Inflammatory macrophage treated with lipopolysaccharide for 4 hours (primary cell): ENCODE measurements at places on chromosomes 5 and 9.
A peak's percentile ranks its signal among the peaks of the same experiment; 100 is the strongest.

DNA sequence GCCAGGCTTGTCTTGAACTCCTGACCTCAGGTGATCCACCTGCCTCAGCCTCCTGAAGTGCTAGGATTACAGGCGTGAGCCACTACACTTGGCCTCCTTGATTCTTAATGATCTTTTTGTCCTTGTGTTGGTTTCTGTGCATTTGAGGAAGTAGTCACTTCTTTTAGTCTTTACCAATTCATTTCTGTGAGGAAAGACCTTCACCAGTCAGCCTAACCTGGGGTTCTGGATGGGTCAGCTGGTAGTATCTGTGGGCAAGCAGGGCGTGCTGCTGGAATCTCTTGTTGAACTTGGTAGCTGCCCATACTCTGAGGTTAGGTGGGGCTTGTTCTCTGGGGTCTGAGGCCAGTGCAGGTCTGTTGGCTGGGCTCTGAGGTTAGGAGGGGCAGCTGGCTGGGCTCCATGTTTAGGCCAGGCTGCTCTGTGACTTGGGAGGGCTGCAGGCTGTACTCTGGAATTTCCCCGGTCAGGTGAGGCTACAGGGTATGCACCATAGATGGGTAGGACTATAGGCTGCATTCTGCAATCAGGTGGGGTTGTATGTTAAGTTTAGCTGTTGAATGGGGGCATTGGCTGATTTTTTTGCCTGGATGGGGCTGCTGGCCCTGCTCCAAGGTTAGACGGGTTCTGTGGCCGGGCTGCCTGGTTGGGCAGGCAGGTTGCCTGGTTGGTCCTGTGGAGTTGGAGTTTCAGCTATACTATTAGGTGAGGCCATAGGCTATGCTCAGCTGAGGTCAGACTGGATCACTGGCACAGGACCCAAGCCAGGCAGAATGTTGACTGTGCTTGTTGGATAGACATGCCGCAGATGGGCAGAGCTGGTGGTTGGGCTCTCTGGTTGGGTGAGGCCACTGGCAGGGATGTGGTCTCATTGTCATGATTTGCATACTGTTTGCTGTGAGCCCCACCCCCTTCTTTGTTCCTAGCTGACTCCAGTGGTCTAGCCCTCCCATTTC, 19.2 kb downstream of the UBAP1 start:
- DNase-seq: peak; percentile 26

DNA sequence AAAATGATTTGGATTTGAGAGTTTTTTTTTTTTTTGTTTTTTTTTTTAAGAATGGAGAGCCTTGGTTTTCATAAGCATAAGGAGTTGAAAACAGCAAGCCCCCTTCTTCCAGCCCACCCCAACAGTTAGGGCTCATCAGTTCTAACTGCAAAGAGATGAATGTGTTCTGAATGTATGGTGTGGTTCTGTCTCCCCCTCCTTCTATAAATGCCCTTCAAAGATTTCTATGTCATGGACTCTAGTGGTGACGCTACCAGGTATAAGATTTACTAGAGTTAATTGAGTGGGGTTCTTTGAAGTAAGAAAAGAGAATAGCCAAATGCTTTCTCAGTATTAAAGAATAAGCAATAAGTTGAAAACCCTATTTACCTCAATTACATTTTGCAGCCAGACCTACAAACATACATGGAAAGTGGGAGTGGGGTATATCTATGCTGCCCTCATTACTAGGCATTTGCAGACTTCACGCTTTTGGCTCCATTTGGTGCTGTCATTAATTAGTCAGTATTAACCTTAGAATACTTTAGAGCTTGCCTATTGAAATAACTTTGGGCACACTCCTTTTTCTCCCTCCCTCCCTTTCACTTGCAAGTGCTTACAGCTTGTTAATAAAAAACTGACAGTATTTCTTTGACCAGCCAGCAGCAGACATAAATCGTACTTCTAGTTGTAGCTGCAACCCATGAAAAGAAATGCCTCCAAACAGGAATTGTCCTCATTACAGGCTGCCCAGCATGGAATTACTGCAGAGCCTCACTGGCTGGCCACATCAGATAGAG, 667.2 kb upstream of the ZNF608 start:
- no peak for DNase-seq

DNA sequence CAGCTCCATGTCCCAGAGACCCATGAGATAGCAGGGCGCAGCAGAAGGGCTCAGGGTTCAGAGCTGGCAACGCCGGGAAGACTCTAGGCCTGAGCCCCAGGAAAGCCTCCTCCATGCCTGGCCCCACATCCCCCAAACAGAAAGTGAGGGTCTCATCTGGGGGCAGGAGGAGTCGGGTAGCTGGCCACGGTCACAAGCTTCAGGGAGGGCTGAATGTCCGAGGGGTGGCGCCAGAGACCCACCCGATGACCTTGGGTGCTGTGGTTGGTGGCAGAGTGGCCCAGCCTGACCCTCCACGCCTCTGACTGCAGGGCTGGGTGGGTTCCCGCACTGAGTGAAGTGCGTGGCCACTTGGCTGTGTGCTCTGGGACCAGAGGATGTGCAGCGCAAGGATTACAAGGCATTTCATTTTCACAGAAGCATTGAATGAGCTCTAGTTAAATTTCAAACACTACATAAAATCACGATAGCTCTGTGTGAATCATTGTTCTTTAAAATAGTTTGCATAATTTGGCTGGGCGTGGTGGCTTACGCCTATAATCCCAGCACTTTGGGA, 3.0 kb downstream of the C8G start:
- peak; percentile 44 for DNase-seq

DNA sequence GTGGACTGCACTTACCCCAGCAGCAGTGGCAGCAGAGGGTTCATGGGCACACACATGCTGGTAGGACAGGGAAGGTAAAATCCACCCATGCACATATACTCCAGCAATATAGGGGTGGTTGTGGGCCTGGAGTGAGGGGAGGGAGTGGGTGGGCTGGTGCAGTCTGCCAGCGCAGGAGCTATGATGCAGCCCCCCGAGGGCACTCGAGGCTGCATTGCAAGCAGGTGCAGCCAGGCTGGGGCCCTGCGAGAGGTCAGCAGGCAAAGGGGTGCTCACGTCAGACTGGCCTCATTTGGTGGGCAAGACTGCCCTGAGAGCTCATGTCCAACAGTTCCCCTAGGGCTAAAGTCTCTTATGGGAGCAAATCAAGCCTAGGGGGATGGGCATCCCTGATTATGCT, 32.4 kb upstream of the PCDHA1 start:
- no peak for DNase-seq

- peak; percentile 24 for DNase-seq
These were observed 46.5 kb upstream of the VDAC1 start for GRCh38 chr5:134051305-134051704.

- no peak for DNase-seq
These were observed 58.6 kb downstream of the GPBP1 start for GRCh38 chr5:57232293-57233033.

GRCh38 chr9:33116860-33117259, 40.4 kb upstream of the SMU1 start:
- DNase-seq: peak; percentile 30

DNA sequence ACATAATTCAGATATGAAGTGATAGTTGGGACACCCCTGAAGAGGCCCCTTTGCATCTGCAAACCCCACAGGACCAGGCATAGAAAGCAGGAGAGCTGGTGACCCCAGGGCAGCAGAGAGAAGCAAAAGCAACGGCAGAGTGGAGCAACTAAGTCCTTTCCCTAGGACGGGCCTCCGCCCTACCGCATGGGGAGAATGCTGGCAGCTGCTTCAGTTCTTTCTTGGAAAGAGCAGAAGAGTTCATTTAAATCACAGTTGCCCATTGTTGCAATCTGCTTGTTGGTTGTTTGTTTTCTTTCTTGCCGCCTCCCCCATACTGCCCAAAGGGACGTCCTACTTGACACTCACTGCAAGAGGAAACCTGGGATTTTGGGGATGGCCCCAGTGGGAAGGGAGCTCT, 126.2 kb downstream of the ADAMTS16 start:
- DNase-seq: no peak

DNA sequence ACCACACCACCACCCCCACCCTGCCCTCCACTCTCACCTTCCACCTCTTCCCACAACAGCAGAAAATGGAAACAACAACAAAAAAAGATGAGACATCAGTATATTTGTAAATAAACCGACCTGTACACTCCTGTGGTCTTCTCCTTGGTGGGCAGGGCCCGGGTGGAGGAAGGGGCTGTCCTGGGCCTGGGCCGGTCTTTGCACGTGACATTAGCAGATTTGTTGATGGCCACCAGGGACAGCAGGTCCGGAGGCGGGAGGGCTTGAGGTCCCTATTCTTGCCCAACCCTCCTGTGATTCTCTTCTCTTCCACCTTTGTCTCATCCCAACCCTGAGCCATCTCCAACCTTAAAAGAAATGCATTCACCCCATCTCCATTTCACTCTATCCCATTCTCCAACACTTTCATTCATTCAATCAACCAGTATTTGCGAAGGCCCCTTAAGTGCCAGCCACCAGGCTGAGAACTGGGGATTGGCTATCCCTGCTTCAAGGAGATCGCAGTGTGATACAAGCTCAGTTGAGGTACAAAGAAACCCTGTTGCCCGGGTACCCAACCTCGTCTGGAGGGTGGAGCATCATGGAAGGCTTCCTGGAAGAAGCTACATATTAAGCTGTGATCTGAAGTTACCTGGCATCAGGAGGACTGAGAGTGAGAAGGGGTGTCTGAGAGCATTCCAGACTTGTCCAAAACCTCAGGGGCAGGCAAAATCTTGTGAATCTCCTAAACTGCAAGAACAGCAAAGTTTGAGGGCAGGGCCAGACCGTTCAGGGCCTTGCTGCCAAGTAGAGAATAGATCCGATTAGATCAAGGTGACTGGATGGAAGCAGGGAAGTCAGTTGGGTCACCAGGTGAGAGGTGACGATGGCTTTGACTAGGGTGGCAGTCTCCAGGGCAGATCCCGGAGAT, 87.4 kb downstream of the LMX1B start:
- DNase-seq: no peak

- no peak for DNase-seq
These were observed 87.4 kb downstream of the NRG2 start for GRCh38 chr5:139955616-139956273.

- no peak for DNase-seq
These were observed 49.2 kb upstream of the SPDL1 start for GRCh38 chr5:169534311-169534880.

GRCh38 chr9:124370896-124371582, 44.2 kb downstream of the PSMB7 start:
- peak; percentile 48 for DNase-seq

DNA sequence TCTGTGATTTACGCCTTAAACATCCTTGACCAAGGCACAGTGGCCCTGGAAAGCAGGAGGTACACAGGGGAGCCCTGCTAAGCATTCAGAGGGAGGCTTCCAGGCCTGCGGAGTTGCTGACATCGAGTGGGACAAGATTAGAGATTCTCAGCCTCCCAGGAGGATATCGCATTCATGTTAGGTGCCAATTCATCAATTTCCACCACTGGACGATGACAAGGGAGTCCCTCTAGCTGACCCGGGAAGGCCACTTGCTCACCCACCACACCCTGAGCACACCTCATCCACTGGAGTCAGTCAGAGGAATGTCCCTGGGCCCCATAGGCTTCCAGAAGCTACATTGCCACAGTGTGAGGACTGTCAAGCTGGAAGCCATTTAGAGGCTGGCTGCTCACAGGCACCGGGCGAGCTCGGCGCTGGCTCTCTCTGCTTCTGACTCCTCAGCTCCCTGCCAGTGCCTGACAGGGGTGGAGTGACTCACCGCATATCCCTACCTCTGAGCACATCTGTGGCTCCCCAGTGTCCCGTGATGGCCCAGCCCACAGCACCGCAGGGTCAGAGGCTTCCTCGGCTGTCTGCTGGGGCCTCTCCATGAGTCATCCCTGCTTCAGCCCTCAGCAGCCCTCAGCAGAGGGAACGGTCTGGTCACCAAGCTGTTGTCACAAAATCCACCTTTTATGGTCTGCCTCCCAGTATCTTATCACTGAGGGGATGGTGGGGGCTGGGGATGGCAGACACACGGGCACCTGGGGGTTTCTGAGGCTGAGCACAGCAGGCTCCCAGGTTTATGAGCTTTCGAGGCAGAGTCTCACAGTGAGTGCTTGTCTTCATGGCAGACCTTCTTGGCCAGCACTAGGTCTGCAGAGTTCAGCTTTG, 117.5 kb downstream of the ZNF608 start:
- DNase-seq: no peak

- peak; percentile 86 for DNase-seq
These were observed 43.7 kb upstream of the TMEM252 start for GRCh38 chr9:68584189-68585033.

DNA sequence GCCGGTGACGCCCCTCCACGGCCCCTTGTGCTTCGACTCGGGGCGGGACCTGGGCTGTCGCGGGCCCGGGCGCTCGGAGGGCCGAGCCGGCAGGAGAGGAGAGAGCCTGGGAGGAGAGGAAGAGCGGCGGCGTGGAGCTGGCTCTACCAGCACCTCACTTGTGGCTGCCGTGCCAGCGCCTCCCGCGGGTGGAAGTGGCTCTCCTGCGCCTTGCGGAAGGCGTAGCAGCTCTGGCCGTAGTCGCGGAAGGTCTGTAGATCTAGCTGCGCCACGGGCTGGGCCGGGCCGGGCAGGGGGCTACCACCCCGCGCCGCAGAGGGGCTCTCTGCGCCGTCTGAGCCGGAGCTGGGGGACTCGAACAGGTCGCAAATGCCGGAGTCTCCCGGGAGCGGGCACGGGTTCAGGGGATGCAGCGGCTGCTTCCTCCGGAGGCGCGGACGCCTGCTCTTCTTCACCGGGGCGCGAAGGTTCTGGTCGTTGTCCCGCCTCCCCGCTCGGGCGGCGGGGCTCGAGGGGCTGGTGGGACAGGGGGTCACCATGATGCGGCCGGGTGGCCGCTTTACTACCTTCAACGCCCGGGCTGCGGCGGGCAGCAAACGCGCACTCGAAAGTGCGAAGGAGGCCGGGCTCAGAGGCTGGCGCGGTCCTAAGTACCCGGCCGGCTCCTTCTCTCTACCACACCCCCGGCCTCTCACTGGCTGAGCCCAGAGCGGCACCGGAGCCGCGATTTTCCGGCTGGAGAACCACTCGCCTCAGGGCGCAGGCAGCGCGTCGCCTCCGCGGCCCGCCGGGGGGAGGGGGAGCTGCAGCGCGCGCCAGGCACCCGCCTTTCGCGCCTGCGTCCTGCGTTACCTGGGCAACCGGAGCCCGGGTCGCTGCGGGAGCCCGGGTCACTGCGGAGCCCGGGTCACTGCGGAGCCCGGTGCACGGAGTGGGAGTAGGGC, at the start of gene CCNO:
Gene CCNO, minus strand, starts transcription at position 624 of the 944 bp plus-strand sequence. Its CDS starts 85 bp downstream, at position 539.
- DNase-seq: peak; percentile 43

GRCh38 chr5:20340126-20340525, 352.1 kb upstream of the CDH18 start:
- no peak for DNase-seq

DNA sequence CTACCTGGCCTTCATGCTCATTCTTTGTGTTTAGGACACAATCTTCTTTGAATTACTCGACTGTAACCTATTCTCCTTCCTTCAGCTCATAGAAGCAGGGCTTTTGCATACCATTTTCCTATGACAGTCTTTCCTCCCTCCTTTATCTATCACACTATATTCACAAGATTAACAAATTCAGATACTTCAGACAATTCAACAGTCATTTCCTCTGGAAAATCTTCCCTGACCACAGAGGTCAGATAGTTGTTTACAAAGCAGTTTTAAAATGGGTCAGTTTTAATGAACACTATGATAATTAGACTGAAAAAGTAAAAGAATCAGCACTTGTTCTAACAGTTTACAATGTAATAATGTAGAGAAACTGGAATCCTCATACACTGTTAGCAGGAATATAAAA, 4.3 kb downstream of the CAAP1 start:
- no peak for DNase-seq

GRCh38 chr5:31741496-31741895, 102.6 kb downstream of the PDZD2 start:
- DNase-seq: no peak
